ENCODE measurements at places on chromosomes 3 and 15.

- DNase-seq, result no peak
Measured at GRCh38 chr3:129888771-129889170, 4.7 kb downstream of the TMCC1 start.

GRCh38 chr15:85582131-85583079 lies 202.0 kb downstream of the AKAP13 start:
- no peak for DNase-seq

DNA sequence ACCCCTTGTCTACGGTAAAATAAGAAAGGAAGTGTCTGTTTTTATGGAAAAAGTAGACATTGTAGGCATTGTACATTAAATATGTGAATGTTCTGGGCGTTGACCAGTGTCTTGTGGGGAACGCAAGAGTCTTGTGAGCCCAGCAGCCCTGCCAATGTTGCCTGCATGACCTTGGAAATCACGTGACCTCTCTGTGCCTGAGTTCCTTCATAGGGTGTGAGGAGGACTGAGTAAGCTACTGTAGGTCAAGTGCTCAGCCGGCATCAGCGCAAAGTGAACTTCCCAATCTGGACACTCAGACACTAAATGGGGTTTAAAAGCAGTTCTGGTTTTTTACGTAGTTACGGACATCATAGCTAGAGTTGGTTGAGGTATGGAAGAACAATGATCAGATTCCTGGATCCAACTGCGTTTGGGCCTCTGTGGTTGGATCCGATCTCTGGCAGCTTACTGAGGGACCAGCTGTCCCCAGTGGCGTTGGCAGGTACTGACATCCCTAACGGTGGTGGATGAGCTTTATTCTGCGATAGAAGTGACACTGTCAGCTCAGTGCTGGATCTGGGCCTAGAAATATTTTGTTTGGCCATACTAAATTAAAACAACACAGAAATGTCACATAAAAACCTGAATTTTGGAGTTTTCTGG lies 63.8 kb downstream of the SPSB4 start:
- DNase-seq, result no peak

GRCh38 chr3:159513867-159514380 lies 474.7 kb upstream of the IL12A start:
- no peak for DNase-seq

- DNase-seq, result no peak
Measured at GRCh38 chr3:102123590-102124190, 274.4 kb downstream of the NFKBIZ start.

- no peak for DNase-seq
Measured at GRCh38 chr3:142958707-142959106, 4.8 kb downstream of the PAQR9 start.

DNA sequence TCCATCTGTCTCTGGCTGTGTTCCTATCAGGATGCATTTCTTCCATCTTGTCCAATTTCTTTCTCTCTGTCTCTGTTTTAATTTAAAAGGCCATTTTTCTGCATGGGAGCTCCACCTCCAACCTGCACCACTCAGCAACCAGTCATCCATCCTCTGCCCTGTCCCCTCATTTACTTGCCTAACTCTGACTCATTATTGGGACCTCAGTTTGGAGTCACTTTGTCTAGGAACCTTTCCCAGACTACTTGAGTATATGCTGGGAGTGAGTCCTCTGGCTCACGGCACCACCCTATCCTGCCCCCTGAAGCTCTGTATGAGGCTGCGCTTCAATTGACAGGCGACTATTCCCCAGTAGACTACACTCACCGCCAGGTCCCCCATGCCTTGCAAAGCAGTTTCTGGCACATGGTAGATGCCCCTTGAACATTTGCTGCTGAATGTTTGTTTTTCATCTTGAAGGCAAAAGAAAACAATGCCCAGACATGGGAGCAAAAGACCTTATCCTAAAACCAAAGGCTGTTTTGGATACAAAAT lies 513.3 kb upstream of the CFAP20DC start:
- DNase-seq, result no peak

DNA sequence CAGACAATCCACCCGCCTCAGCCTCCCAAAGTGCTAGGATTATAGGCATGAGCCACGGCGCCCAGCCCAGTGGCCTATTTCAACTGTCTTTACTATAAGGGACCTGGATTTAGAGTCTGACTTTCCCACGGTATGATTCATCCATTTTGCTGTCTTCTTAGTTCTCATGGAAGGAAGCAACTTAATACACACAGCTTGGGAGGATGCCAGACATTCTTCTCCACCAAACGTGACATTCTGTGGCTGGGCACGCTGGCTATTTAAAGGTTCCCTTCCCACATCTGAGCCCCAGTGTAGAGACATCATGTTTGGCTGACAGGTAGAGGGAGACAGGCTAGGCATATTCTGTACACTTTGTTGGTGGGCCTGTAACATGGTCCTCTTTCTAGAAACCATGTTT lies 26.2 kb downstream of the FAM43A start:
- DNase-seq, result no peak

- no peak for DNase-seq
Measured at GRCh38 chr3:76897076-76897475, 142.8 kb upstream of the ROBO2 start.

DNA sequence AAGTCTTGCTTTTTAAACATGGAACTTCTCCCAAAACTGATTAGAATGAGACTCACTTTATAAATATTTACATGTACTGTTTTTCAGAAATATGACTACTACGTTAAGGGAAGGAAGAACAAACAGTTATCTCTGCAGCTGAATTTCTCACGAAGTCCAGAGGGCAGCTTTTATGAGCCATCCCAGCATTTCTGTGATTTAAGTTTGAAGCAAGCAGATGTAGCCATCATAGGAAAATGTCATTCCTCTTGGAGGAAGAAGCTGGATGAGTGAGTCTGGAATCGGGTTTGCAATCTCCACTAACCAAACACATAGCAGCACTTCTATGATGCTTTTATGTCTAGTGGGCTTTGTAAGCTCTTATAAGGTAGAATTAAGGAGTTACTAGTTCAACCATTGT lies 53.7 kb downstream of the SCN11A start:
- DNase-seq, result no peak

DNA sequence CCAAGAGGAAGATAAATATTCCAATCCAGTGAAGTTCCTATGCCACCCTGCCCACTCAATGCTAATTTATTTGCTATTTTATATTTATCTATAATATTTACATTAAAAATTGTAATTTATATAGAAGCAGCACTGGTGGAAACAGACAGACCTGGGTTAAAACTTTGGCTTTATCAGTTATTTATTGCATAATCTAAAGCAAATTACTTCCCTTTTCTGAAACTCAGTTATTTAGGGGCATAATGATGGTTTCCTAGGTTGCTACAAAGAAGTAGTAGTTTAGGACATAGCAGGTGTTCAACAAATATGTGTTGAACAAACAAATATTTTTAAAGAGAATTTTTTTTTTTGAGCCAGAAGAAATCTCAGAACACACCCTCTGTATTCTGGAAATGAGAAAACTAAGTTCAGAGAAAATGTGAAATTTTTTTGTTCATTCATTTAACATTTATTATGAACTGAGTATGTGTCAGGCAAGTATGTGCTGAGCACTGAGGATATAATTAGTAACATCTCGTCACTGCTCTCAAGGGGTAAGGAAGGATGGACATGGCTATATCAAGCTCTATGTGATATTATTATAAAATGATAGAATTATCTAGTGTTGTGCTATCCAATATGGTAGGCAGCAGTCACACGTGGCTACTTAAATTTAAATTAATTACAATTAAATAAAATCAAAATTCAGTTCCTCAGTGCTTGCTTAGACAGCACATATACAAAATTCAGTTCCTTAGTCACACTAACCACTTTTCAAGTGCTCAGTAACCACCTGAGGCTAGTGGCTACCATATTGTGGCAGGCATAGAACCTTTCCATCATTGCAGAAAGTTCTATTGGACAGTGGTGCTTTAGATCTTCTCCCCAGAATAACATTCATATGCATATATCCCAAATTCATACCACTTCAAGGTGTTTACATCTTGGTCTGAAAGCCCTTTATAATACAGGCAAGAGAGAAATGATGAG lies 7.0 kb upstream of the UBE2Q2 start:
- no peak for DNase-seq

GRCh38 chr3:160852856-160853255 lies 96.8 kb downstream of the PPM1L start:
- no peak for DNase-seq

- no peak for DNase-seq
Measured at GRCh38 chr15:51758645-51759044, 7.2 kb downstream of the TMOD2 start.

DNA sequence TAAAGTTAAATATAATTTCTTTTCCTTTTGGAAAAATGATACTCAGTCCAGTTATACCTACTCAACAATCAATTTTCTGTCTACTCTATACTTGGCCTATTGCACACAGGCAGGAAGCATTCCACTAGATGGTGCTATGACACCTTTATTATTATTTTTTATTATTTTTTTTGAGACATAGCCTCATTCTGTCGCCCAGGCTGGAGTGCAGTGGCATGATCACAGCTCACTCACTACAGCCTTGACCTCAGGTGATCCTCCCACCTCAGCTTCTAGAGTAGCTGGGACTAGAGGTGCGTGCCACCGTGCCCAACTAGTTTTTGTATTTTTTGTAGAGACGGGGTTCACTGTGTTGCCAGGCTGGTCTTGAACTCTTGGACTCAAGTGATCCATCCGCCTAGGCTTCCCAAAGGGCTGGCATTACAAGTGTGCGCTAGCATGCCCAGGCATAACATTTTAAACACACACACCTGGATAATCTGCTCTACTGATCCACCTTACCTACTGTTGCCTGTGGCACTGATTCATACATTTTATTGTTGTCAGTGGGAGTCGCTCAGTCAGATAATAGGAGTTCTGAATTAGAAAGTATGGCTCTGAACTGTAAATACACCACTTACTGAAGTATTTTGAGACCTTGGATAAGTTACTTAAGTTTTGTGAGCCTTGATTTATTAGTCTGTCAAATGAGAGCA lies 56.2 kb downstream of the EIF3J start:
- DNase-seq, result no peak

GRCh38 chr3:180048840-180049239 lies 12.1 kb upstream of the PEX5L start:
- peak; percentile 1 for DNase-seq

GRCh38 chr3:124837065-124837464 lies 50.1 kb downstream of the ITGB5 start:
- no peak for DNase-seq
